ENCODE measurements at places on chromosomes 13 and 19.

DNA sequence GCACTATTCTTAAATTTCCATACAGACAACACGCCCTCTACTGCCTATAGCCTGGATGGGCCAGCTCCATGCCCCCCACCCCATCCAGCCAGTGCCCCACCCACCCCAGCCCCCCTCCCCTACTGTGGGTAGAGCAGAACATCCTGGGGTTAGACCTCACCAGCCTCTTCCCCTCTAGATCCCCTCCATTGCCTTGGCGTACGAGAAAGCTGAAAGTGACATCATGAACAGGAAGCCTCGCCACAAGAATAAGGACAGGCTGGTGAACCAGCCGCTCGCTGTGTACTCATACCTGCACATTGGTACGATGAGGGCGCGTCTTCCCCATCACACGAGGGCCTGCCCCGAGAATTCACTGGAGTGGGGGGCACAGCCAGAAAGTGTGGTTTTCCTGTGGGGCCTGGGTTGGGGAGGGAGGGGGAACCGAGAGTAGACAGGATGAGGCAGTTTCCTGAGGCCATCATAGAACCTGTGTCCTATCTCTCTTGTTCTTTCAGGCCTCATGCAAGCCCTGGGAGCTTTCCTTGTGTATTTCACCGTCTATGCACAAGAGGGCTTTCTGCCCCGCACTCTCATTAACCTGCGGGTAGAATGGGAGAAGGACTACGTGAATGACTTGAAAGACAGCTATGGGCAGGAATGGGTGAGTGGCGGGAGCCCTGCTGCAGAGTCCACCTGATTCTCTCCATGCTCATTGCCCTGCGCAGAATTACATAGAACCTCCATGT is 29.1 kb downstream of the ATP12A start:
- DNase-seq, result no peak

DNA sequence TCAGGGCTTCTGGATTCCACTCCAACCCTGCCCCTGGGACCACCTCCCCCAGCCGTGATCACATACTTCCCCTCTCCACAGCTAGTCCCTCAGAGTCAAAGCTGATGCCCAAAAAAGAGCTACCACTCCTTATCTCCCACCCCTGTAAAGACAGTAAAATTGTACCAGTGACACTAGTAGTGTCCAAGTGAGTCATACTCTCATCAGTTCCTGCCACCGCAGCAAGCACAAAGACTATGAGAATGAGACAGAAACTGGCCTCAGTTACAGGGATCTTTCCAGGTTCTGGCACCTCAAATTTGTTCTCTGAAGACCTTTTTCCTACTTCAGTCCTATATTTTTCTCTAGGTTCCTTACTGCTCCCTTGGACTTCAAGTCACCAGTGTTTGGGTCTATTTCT is 144.2 kb downstream of the SPRY2 start:
- DNase-seq, result no peak

DNA sequence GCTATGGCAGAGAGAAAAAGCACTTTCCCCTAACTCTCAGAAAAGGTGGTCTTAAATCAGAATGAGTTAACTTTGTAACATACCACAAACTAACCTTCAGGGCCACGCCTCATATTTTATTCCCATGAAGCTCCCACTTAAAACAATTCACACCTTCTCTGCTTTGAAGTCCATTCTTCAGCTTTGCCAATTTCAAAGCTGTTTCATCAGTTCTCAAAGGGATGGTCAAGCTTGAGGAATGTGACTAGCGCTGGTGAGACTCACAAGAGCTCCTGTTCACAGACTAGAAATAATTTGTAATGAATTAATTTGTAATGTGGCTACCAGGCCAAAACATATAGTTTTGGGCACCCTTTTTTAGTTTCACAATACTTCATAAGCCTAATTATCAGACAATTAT is 68.2 kb downstream of the STK24 start:
- DNase-seq, result no peak

DNA sequence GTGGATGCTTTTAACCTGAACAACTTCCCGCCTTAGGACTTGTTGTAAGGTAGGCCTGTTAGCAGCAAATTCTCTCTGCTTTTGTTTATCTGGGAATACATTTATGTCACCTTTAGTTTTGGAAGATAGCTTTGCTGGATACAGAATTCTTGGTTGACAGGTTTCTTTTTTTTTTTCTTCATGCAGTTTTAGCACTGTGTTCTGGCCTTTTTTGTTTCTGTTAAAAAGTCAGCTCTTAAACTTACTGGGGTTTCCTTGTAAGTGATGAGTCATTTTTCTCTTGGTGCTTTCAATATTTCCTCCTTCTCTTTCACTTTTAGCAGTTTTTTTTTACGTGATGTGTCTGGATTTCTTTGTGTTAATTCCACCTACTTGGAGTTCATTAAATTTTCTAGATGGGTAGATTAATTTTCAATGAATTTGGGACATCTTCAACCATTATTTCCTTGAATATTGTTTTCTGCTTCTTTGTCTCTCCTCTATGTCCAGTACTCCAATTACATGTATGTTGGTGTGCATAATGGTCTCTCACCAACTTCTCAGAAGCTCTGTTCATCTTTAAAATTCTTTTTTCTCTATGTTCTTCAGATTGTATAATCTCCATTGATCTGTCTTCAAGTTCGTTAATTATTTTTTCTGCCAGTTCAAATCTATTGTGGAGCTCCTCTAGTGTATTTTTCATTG is 188.2 kb upstream of the ZNF536 start:
- DNase-seq, result no peak

DNA sequence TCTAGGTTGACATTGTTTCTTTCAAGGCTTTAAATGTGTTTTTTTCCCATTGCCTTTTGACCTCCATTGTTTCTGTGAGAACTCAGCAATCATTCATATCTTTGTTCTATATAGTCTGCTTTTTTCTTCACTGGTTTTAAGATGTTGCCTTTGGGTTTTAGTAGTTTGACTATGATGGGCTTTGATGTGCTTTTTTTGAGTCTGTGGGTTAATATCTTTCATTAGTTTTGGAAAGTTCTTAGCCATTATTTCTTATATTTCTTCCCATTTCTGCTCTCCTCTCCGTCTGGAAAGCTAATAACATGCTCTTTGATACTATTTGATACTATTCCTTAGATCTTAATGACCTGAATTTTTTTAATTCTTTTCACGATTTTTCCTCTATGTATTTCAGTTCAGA is 32.7 kb downstream of the CCDC8 start:
- no peak for DNase-seq

GRCh38 chr13:45847554-45848224 is 3.9 kb downstream of the SIAH3 start:
- peak; percentile 63 for DNase-seq

- no peak for DNase-seq
Observed at GRCh38 chr19:51469629-51470028, 8.7 kb upstream of the CEACAM18 start.

DNA sequence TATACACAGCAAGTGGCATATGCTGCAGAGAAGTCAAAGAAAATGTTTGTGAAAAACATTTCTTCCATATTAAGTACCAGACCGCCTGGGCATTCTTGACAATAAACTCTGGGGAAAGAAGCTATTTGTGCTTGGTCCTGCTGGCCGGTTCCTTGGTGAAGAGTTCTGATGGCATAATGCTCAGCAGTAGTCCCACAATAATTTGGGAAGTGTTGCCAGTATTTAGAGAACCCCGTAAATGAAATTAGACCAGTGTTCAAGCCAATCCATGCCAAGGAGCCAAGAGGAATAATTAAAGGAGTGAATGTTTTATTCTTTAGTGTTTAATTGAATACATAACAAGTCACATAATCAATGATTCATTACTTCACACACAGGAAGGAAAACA is 6.3 kb downstream of the KCTD12 start:
- DNase-seq, result no peak

- no peak for DNase-seq
Observed at GRCh38 chr19:33580026-33580644, 41.6 kb upstream of the CHST8 start.

- DNase-seq, result no peak
Observed at GRCh38 chr13:107834717-107835116, 380.6 kb downstream of the LIG4 start.

- no peak for DNase-seq
Observed at GRCh38 chr19:33812388-33813330, 16.0 kb downstream of the KCTD15 start.

GRCh38 chr13:73664851-73665250 is 469.4 kb downstream of the KLF12 start:
- DNase-seq, result no peak

GRCh38 chr13:94708031-94708859 is 4.1 kb downstream of the SOX21 start:
- no peak for DNase-seq

- no peak for DNase-seq
Observed at GRCh38 chr19:12773571-12773970, 1.8 kb downstream of the HOOK2 start.

- no peak for DNase-seq
Observed at GRCh38 chr13:112867301-112867711, 101.7 kb upstream of the MCF2L start.

DNA sequence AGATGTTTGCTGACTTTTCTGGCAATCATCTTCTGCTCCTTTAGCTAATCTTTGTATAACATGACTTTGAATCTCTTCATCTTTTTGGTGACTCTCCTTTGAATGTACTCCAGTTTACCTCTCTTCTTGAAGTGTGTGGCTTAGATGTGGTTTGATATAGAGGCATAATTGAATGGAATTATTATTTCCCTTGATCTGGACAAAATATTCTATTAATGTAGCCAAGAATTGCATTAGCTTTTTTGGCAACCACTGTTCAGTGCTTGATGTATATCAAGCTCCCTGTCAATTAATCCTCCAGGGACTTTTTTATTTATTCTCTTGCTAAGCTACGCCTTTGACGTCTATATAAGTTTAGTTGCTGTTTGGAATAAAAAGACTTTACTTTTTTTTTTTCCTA is 490.8 kb downstream of the PCDH20 start:
- DNase-seq, result no peak

GRCh38 chr19:737591-738093 is 13.3 kb upstream of the MISP start:
- DNase-seq, result no peak

GRCh38 chr19:13507053-13507611 is 853 bp upstream of the CACNA1A start:
- DNase-seq, result no peak

- DNase-seq, result no peak
Observed at GRCh38 chr19:35518313-35518712, 4.9 kb upstream of the DMKN start.

DNA sequence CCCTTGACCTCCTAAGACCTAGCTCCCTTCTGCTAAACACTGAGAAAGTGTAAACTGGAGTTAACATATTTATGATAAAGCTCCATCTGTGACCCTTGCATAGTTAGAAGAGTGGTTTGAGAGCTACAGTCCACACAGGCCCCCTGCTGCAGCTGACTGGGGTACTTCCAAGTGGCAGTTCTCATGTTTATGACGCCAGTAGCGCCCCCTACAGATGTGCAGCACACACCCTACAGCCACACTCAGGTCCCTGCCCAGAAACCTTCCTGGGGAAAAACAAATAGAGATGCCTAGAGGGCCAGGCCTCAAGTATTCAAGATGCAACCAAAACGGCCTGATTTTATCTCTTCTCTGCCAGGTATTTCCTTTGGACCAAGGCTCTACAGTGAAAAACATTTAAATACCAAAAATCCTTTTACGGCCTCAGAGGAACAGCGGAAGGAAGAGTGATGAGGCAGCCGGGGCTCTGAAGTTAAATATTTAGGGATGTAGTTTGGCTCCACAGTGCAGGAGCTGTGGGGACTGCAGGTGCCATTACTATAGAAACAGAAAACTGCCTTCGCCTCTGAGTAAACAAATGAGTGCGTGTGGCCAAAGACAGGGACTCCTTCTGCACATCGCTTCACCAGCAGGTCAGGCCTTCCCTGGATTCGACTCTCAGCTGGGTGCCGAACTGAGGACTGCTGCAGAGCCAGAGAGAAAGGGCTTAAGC is 553.1 kb downstream of the EFNB2 start:
- no peak for DNase-seq

DNA sequence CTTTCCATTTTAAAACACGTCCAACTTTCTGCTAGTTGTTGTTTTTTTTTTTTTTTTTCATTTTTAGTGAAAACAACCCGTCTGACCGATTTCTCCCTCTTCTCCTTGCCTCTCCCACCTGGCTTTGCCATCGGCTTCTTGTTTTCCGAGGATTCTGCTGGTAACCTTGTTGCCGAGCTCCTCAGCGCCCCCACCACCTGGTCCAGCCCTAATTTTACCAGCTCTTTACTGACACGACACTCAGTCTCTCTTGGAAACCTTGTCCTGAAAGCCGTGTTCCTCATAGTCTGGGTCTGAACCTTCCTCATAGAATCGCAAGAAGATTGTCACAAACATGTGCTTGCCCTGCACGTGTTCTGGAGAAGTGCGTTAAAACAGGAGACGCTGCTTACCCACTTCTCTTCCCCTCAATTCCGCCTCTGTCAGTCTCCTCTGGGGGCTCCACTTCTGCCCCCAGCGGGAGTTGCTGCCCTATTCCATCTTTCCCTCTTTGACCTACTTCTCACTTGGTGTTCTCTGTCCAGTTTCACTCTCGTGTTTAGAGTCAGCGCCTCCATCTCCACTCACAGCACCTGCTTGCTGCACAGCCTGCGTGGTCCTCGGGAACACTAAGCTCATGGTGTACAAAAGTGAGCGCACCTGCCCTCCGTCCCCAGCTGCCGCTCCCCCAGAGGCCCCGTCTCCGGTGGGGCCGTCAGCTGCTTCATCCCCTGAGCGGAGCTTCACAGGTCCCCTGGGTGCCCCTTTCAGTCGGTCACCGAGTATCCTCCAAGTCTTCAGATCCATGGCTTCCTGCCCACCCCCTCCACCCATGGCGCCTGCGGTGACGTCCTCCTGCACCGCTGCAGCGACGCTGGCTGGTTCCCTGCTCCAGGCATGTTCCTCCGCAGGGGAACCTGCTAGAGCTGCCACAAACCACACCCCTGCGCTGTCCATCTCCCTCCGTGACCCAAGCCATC is 65.1 kb downstream of the TM9SF2 start:
- no peak for DNase-seq

- no peak for DNase-seq
Observed at GRCh38 chr19:33780251-33780650, 16.4 kb upstream of the KCTD15 start.

GRCh38 chr19:29810504-29810871 is 1.3 kb upstream of the CCNE1 start:
- no peak for DNase-seq

- DNase-seq, result no peak
Observed at GRCh38 chr13:73939071-73939380, 195.2 kb downstream of the KLF12 start.

- no peak for DNase-seq
Observed at GRCh38 chr19:41646589-41647204, 19.8 kb upstream of the CEACAM4 start.

GRCh38 chr19:17873786-17874757 is 2.3 kb downstream of the SLC5A5 start:
- peak; percentile 4 for DNase-seq

DNA sequence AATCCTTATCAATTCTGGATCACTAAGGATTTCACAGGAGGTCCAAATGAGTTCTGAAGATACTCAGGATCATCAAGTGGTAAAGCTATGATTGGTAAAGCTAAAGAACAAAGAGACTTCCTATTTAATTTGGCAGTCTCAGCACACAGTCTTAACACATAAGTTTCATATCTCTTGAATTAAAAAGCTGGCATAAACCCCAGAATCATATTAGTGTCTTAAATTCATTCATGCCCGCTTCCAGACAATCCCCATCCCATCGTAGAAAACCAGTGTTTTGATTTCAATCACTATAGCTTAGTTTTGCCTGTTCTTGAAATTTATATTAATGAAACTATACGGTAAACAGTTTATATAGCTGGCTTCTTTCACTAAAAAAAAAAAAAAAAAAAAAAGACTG is 278.7 kb downstream of the DIAPH3 start:
- no peak for DNase-seq

- no peak for DNase-seq
Observed at GRCh38 chr19:1912760-1913505, 7.7 kb downstream of the ADAT3 start.

GRCh38 chr19:55346725-55347441 is 7.2 kb downstream of the KMT5C start:
- no peak for DNase-seq
